ENCODE measurements at places on chromosomes 5 and 9.

GRCh38 chr9:109246533-109246932, 74.3 kb downstream of the EPB41L4B start:
- H3K4me3 ChIP-seq = no peak overlapping the region
- no peak overlapping the region for H3K27ac ChIP-seq
- DNase-seq = no peak
- H3K27me3 ChIP-seq = no peaks in the 10 kb centered on the region
- H3K4me1 ChIP-seq = peaks cover 3% of the 10 kb centered on the region

DNA sequence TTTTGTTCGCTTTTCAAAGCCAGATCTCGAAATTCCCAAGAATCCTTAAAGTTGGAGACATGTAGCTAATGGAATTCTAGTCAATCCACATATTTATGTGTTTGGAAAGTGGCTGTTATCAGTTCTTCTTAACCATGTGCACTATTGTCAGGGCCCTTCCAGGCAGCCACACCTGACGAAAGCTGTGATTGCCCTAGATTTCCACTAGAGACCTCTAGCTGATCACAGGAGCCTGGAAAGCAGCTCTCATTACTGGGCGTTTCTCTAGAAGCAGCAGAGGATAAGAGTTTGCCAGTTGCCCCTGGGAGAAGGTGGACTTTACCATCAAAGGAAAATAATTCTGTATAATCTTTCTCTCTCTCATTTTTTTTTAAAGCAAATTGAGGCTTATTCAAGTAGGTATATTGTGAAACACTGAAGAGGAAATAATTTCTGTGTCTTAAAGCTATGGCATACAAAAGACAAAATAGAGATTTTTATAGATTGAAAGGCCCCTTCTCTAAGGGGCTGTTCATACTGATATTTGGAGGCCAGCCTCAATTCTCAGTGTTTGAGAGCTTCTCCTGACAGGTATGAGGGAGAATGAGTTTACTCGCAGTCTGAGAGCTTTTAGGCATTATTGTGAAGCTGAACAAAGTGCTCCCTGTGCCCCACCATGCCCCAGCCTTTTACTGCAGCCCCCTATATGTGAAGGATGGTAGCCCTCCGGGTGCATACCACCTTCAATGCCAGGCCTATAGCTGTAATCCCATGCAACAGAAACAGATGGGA, 405.4 kb upstream of the ACTBL2 start:
- no peak overlapping the region for H3K27ac ChIP-seq
- H3K36me3 ChIP-seq = no peaks in the 10 kb centered on the region
- no peak overlapping the region for H3K4me3 ChIP-seq
- DNase-seq = peak; percentile 25
- no peaks in the 10 kb centered on the region for H3K27me3 ChIP-seq

DNA sequence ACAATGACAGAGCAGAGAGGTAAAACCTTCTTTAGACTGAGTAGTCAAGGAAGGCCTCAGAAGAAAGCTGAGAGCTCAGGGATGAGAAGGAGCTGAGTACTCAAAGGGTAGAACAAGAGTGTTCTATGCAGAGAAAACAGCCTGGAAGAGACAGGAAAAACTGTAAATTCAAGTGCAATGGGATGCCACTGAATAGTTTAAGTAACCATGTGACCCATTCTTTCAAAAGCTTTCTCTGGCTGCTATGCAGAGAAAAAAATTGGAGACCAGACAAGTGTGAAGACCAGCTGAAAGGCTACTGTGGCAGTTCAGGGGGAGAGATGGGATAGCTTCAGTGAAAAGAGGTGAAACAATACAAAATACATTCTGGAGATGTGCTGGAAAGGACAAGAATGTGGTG, 61.3 kb upstream of the RNF38 start:
- no peak overlapping the region for H3K27ac ChIP-seq
- no peaks in the 10 kb centered on the region for H3K27me3 ChIP-seq
- no peak for DNase-seq
- H3K4me3 ChIP-seq = no peak overlapping the region
- H3K36me3 ChIP-seq = no peaks in the 10 kb centered on the region

DNA sequence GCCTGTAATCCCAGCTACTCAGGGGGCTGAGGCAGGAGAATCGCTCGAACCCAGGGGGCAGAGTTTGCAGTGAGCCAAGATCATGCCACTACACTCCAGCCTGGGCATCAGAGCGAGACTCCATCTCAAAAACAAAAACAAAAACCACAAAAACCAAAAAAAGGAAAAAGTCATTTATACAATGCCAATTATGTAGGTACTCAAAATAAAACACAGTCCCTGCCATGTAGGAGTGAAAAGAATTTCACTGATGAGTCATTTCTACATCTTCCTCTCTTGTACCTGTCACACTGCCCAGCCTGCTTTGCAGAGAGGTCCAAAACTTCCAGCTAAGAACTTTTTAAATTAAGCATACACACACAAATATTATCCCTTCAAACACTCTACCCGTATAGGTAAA, 215.8 kb downstream of the EPB41L4A start:
- H3K36me3 ChIP-seq = no peaks in the 10 kb centered on the region
- DNase-seq = no peak
- no peaks in the 10 kb centered on the region for H3K27me3 ChIP-seq
- no peak overlapping the region for H3K27ac ChIP-seq
- no peak overlapping the region for H3K4me3 ChIP-seq

DNA sequence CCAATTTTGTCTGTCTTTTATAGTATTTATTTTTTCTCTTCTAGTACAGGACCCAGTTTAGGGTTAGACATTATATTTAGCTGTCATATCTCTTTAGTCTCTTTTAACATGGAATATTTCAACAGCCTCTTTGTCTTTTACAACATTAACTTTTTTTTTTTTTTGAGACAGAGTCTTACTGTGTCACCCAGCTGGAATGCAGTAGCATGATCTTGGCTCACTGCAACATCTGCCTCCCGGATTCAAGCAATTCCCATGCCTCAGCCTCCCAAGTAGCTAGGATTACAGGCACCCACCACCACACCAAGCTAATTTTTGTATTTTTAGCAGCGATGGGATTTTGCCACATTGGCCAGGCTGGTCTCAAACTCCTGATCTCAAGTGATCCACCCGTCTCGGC, 90.1 kb downstream of the ADAMTS6 start:
- no peaks in the 10 kb centered on the region for H3K4me1 ChIP-seq
- no peaks in the 10 kb centered on the region for H3K36me3 ChIP-seq
- H3K4me3 ChIP-seq = no peak overlapping the region
- no peak overlapping the region for H3K27ac ChIP-seq

GRCh38 chr5:10779592-10779991, 18.6 kb upstream of the DAP start:
- DNase-seq = no peak
- no peaks in the 10 kb centered on the region for H3K36me3 ChIP-seq
- no peak overlapping the region for H3K27ac ChIP-seq
- no peak overlapping the region for H3K4me3 ChIP-seq
- no peaks in the 10 kb centered on the region for H3K4me1 ChIP-seq

DNA sequence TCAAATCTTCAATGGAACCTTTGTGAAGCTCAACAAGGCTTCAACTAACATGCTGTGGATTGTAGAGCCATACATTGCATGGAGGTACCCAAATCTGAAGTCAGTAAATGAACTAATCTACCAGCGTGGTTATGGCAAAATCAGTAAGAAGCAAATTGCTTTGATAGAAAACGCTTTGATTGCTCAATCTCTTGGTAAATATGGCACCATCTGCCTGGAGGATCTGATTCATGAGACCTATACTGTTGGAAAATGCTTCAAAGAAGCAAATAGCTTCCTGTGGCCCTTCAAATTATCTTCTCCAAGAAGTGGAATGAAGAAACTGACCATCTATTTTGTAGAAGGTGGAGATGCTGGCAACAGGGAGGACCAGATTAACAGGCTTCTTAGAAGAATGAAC, 54.7 kb upstream of the TTC39B start:
- no peaks in the 10 kb centered on the region for H3K36me3 ChIP-seq
- H3K27ac ChIP-seq = no peak overlapping the region
- no peak for DNase-seq
- no peaks in the 10 kb centered on the region for H3K27me3 ChIP-seq
- H3K4me1 ChIP-seq = no peaks in the 10 kb centered on the region

- no peak for DNase-seq
- H3K27ac ChIP-seq = no peak overlapping the region
- no peaks in the 10 kb centered on the region for H3K4me1 ChIP-seq
- H3K36me3 ChIP-seq = no peaks in the 10 kb centered on the region
- no peaks in the 10 kb centered on the region for H3K27me3 ChIP-seq
Observed at GRCh38 chr5:155103146-155103545, 89.6 kb downstream of the KIF4B start.

GRCh38 chr5:92715946-92716520, 865.0 kb downstream of the NR2F1-AS1 start:
- H3K27me3 ChIP-seq = no peaks in the 10 kb centered on the region
- H3K4me1 ChIP-seq = no peaks in the 10 kb centered on the region
- DNase-seq = no peak
- no peak overlapping the region for H3K4me3 ChIP-seq

- H3K27me3 ChIP-seq = no peaks in the 10 kb centered on the region
- no peak overlapping the region for H3K27ac ChIP-seq
- peaks cover 7% of the 10 kb centered on the region for H3K36me3 ChIP-seq
- no peaks in the 10 kb centered on the region for H3K4me1 ChIP-seq
Observed at GRCh38 chr9:110141227-110141793, 66.6 kb downstream of the C9orf152 start.

- no peak overlapping the region for H3K27ac ChIP-seq
- no peak for DNase-seq
- no peaks in the 10 kb centered on the region for H3K36me3 ChIP-seq
- no peaks in the 10 kb centered on the region for H3K27me3 ChIP-seq
- no peak overlapping the region for H3K4me3 ChIP-seq
Observed at GRCh38 chr5:100667161-100667630, 132.0 kb downstream of the FAM174A start.

DNA sequence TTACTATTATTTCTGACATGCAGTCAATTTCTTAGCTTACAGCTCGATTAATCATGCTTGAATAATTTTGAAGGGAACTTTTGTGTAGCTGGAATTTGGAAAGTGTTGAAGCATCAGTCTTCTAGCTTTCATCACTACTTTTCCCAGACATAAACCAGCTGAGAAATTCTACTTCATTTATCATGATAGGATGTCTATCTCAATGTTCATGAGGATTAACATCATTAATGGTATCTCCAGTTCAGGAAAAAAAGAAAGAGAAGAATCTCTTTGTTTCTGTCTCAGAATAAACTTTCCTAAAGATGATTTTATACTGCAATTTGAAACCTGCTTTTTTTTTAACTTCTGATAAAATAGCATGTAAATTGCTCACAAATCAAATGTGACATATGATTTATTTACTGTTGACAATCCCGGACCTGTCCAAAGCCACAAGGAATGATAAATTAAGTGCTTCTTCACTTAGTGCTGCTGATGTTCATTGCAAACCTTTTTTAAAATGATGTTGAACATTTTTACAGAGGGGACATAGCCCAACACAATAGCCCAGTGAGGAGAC, 412.1 kb upstream of the CLINT1 start:
- no peak for DNase-seq
- H3K27ac ChIP-seq = no peak overlapping the region
- peaks cover 2% of the 10 kb centered on the region for H3K4me1 ChIP-seq
- H3K36me3 ChIP-seq = no peaks in the 10 kb centered on the region
- no peaks in the 10 kb centered on the region for H3K27me3 ChIP-seq

- H3K27ac ChIP-seq = no peak overlapping the region
- H3K27me3 ChIP-seq = no peaks in the 10 kb centered on the region
- no peak overlapping the region for H3K4me3 ChIP-seq
- peaks cover 2% of the 10 kb centered on the region for H3K36me3 ChIP-seq
- no peak for DNase-seq
Observed at GRCh38 chr5:143055596-143056338, 285.6 kb downstream of the ARHGAP26 start.

GRCh38 chr5:90421136-90421535, 11.6 kb upstream of the CETN3 start:
- peak; percentile 20 for DNase-seq
- no peaks in the 10 kb centered on the region for H3K27me3 ChIP-seq
- no peak overlapping the region for H3K27ac ChIP-seq
- H3K4me3 ChIP-seq = no peak overlapping the region
- peaks cover 2% of the 10 kb centered on the region for H3K4me1 ChIP-seq

GRCh38 chr9:37927132-37927531, 23.2 kb upstream of the SLC25A51 start:
- H3K27ac ChIP-seq = no peak overlapping the region
- no peak overlapping the region for H3K4me3 ChIP-seq
- no peak for DNase-seq
- peaks cover 2% of the 10 kb centered on the region for H3K4me1 ChIP-seq

DNA sequence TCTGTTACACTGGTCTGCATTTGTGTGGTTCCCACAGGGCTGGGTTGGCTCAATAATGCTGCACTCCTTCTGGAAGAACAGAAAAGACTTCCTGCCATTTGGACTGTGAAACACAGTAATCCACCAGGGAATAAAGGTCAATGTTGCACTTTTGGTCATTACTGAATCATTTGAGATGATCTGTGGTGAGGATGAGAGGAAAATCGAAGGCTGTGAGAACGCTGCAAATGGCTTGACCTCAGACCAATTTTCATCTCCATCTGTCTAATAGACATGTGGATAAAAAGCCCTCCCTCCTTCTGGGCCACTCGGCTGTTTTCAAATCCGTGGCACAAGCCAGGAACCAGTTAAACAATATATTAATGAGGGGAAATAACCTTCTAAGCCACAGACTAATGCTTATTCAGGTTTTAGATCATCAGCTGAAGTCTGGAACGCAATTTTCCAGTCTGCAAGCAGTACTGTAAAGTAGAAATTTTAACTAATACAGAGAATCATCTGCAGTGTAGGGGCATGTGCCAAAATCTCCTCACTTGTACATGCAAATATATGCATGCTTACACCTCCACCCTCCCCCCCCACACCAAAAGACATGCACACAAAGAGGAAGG, 20.2 kb downstream of the TLE1 start:
- H3K27ac ChIP-seq = no peak overlapping the region
- no peak overlapping the region for H3K4me3 ChIP-seq
- no peaks in the 10 kb centered on the region for H3K36me3 ChIP-seq
- DNase-seq = no peak

DNA sequence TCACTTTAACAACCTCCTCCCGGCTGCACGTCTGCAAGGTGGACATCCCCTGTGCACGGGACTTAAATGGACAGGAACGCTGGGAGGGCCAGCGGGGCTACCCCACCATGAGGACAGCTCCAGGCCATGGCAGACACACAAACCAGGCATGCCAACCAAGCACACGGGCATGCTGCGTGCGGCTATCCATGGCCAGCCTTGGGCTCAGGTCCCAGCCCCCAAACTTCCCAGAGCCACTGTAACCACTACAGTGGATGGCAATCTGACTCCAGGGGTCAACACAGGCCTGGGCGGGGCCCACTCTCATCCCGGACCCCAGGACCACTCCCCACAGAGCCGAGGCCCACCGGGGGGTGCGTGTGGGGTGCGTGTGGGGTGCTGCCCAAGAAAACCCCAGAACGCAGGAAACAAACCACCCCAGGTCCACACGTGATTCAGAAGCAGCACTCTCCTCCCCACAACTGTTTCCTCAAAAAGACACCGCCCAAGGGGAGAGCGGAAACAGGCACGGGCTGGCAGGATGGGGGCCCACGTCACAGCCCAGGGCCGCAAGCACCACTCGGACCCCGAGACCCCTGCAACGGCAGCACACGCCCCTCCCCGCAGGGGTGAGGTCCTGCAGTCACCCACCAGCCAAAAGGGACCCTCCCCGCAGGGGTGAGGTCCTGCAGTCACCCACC, 7.4 kb downstream of the SLC12A7 start:
- H3K27ac ChIP-seq = no peak overlapping the region
- H3K27me3 ChIP-seq = no peaks in the 10 kb centered on the region
- H3K4me1 ChIP-seq = peaks cover 47% of the 10 kb centered on the region
- no peak overlapping the region for H3K4me3 ChIP-seq
- no peak for DNase-seq
- H3K36me3 ChIP-seq = no peaks in the 10 kb centered on the region
